ENCODE measurements at places on chromosomes 12 and 14.
A peak's percentile ranks its signal among the peaks of the same experiment; 100 is the strongest.

GRCh38 chr14:99648027-99648784 lies 3.3 kb downstream of the HHIPL1 start:
- DNase-seq = no peak

DNA sequence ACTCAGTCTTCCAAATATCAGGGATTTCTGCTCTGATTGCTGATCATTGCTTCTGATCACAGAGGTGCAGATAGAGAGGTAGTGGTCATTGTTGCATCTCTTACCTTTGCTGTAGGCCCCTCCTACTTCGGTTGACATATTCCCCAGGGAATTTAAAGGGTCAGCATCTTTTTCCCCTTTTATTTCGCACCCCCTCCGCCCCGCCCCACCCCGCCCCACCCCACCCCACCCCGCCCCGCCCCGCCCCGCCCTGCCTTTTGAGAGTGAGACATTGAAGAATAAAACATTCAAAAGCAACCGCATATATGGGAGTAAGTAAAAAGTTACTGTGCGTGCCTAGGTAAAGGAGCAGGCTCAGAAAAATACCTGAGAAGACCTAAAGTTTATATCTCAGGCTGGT lies 463.9 kb downstream of the BTG1 start:
- no peak for DNase-seq

- peak; percentile 29 for DNase-seq
Observed at GRCh38 chr12:104957719-104958000, 430 bp downstream of the SLC41A2 start.

DNA sequence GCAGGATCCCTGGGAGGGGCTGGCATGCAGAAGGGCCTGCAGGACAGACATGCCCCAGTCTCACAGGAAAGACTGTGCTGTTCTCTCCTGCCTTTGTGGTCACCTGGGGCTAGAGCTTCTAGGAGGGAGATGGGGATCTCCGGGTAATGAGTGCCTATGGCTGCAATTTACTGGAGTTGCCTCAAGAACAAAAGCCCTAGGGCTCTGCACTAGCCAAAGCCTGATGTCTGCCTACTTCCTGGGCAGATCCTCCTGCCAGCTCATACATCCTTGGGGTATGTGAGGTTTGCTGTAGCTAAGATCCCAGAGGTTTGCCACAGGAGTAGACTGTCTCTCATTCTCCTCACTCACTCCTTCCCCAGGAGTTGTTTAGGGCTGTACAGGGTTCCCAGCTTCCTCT lies 106.9 kb upstream of the PPFIA2 start:
- no peak for DNase-seq

DNA sequence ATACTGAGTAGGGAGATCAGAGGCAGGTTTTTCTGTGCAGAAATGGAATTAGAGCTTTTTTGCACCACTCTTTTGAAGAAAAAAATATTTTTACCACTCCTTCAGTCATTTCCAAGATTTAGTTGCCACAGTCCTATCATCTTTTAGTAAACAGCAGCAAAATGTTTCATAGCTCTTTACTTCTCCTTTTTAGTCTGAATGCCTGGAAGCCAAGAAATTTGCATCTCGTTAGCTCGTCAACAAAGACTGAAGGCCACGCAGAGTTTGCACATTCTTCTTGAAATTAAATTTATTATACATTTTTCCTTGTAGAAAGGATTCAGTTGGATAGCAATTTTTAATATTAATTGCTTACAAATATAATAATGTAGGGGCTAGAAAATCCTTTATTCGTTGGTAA lies 544.5 kb upstream of the ATP2B1 start:
- peak; percentile 54 for DNase-seq

DNA sequence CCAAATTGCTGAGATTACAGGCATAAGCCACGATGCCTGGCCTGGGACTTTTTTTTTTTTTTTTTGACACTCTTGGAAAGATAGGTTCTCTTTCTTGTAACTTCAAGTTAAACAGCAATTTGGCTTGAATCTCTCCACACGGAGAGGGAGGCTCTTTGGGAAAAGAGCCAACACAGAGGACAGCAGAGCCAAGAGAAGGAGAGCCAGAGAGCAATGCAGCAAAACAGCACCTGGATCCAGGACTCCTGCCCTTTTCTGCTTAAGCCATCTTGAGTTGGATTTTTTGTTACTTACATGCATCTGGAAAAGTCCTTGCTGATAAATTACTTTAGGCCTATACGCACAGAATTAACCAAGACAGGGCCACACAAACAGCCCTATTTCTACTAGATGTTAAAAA lies 176.8 kb downstream of the APAF1 start:
- DNase-seq = no peak

GRCh38 chr12:109675411-109675810 lies 38.2 kb upstream of the FAM222A start:
- DNase-seq = no peak

- no peak for DNase-seq
Observed at GRCh38 chr14:64732536-64733120, 28.4 kb downstream of the PLEKHG3 start.

All from suppressor macrophage treated with lipopolysaccharide for 4 hours (primary cell).